ENCODE measurements at places on chromosomes 4 and X.

GRCh38 chr4:88352062-88352740 is 26.5 kb upstream of the HERC6 start:
- H3K4me3 ChIP-seq, result no peak overlapping the region
- no peaks in the 10 kb centered on the region for H3K4me1 ChIP-seq
- H3K27me3 ChIP-seq, result no peaks in the 10 kb centered on the region
- H3K27ac ChIP-seq, result no peak overlapping the region
- no peak for DNase-seq

DNA sequence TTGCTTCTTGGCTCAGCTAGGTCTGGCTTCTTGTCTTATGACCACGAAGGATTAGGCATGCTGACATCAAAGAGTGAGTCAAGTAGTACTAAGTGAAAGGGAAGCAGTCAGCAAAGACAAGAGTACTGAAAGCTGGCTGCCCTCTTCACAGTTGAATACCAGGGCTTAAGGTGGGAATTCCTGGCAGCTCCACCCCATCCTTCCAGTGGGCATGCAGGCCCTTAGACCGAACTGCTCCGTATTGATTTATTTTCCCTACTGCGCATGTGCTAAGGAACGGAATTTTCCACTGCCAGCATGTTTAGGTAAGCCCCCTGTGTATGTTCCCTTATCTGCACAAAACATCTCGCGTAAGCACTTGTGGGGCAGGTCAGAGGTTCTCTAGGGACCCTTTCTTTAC is 2320.1 kb downstream of the ARAP2 start:
- H3K4me3 ChIP-seq, result no peak overlapping the region
- DNase-seq, result no peak
- no peaks in the 10 kb centered on the region for H3K4me1 ChIP-seq
- H3K27ac ChIP-seq, result no peak overlapping the region
- no peaks in the 10 kb centered on the region for H3K27me3 ChIP-seq

GRCh38 chrX:46770817-46771163 is 11.9 kb upstream of the SLC9A7 start:
- no peaks in the 10 kb centered on the region for H3K36me3 ChIP-seq
- H3K27me3 ChIP-seq, result no peaks in the 10 kb centered on the region
- H3K4me3 ChIP-seq, result no peak overlapping the region
- no peaks in the 10 kb centered on the region for H3K4me1 ChIP-seq
- DNase-seq, result no peak

- peaks cover 54% of the 10 kb centered on the region for H3K4me1 ChIP-seq
- no peak overlapping the region for H3K4me3 ChIP-seq
- H3K36me3 ChIP-seq, result no peaks in the 10 kb centered on the region
- H3K27me3 ChIP-seq, result no peaks in the 10 kb centered on the region
- H3K27ac ChIP-seq, result peak overlapping the region; percentile 50
These were observed 32.7 kb upstream of the LIMCH1 start for GRCh38 chr4:41505161-41505661.

- no peaks in the 10 kb centered on the region for H3K36me3 ChIP-seq
- no peak overlapping the region for H3K4me3 ChIP-seq
- peaks cover 7% of the 10 kb centered on the region for H3K4me1 ChIP-seq
- no peak for DNase-seq
- H3K27me3 ChIP-seq, result no peaks in the 10 kb centered on the region
These were observed 40.4 kb downstream of the UNC5C start for GRCh38 chr4:95508421-95508820.

- no peaks in the 10 kb centered on the region for H3K4me1 ChIP-seq
- no peak overlapping the region for H3K27ac ChIP-seq
- peaks cover 2% of the 10 kb centered on the region for H3K36me3 ChIP-seq
- no peak overlapping the region for H3K4me3 ChIP-seq
- no peak for DNase-seq
These were observed 42.1 kb downstream of the NFKB1 start for GRCh38 chr4:102543030-102543928.

DNA sequence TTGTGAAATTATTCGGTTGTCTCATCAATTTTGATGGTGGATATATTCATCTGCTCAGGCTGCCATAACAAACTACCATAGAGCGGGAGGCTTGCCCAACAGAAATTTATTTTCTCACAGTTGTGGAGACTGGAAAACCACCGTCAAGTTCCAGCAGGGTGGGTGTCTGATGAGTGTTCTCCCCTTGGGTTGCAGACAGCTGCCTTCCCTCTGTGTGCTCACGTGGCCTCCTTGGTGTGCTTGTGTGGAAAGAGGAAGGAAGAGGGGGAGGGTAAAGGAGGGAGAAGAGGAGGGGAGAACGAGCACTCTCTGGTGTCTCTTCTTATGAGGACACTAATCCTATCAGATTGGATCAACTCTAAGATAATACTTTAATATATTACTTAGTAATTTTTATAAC is 123.8 kb upstream of the TEX13D start:
- no peaks in the 10 kb centered on the region for H3K4me1 ChIP-seq
- no peaks in the 10 kb centered on the region for H3K36me3 ChIP-seq
- H3K27ac ChIP-seq, result no peak overlapping the region
- no peaks in the 10 kb centered on the region for H3K27me3 ChIP-seq
- H3K4me3 ChIP-seq, result no peak overlapping the region

GRCh38 chr4:176919631-176920030 is 126.9 kb upstream of the VEGFC start:
- no peaks in the 10 kb centered on the region for H3K4me1 ChIP-seq
- H3K27ac ChIP-seq, result no peak overlapping the region
- no peaks in the 10 kb centered on the region for H3K36me3 ChIP-seq
- no peaks in the 10 kb centered on the region for H3K27me3 ChIP-seq
- H3K4me3 ChIP-seq, result no peak overlapping the region

- no peaks in the 10 kb centered on the region for H3K4me1 ChIP-seq
- H3K4me3 ChIP-seq, result no peak overlapping the region
- no peaks in the 10 kb centered on the region for H3K36me3 ChIP-seq
- H3K27ac ChIP-seq, result no peak overlapping the region
- H3K27me3 ChIP-seq, result no peaks in the 10 kb centered on the region
- DNase-seq, result no peak
These were observed 49.4 kb downstream of the LEF1 start for GRCh38 chr4:108119199-108119800.

GRCh38 chrX:100479329-100479728 is 69.3 kb upstream of the PCDH19 start:
- H3K36me3 ChIP-seq, result no peaks in the 10 kb centered on the region
- no peaks in the 10 kb centered on the region for H3K4me1 ChIP-seq
- no peaks in the 10 kb centered on the region for H3K27me3 ChIP-seq
- H3K4me3 ChIP-seq, result no peak overlapping the region
- no peak overlapping the region for H3K27ac ChIP-seq
- DNase-seq, result no peak

- no peak overlapping the region for H3K27ac ChIP-seq
- DNase-seq, result no peak
- no peaks in the 10 kb centered on the region for H3K27me3 ChIP-seq
- H3K36me3 ChIP-seq, result no peaks in the 10 kb centered on the region
- H3K4me1 ChIP-seq, result peaks cover 2% of the 10 kb centered on the region
- no peak overlapping the region for H3K4me3 ChIP-seq
These were observed 75.4 kb downstream of the LIMCH1 start for GRCh38 chr4:41613386-41613785.

DNA sequence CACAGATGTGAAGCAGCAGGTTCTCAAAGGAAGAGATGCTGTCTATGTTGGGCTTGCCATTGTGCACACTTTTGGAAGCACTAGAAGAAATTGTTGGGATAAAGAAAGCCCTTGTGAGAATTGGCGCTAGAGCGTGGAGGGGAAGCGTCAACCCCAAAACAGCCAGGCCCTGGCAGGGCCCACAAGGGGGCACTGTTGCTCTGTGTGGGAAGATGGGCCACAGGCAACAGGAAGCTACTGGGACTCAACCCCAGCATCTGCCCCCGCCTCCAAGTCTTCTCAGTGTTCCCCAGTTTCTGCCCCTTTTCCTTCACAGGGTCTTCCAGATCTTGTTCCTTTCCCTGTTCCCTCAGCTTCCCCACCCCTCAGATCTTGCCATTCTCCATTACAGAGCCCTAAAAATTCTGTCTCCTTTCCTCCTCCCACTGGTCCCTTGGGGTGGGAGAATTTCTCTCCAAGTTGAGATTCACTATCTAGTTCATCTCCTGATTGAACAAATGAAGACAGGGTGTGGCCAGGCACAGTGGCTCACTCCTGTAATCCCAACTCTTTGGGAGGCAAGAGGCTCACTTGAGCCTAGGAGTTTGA is 85.5 kb downstream of the STARD8 start:
- no peaks in the 10 kb centered on the region for H3K36me3 ChIP-seq
- no peak overlapping the region for H3K27ac ChIP-seq
- H3K4me1 ChIP-seq, result no peaks in the 10 kb centered on the region
- H3K4me3 ChIP-seq, result no peak overlapping the region

GRCh38 chrX:74178536-74178935 is 125.4 kb upstream of the ZCCHC13 start:
- DNase-seq, result no peak
- peaks cover 4% of the 10 kb centered on the region for H3K4me1 ChIP-seq

GRCh38 chrX:116277351-116278225 is 107.0 kb downstream of the AGTR2 start:
- DNase-seq, result no peak
- H3K27me3 ChIP-seq, result no peaks in the 10 kb centered on the region
- no peaks in the 10 kb centered on the region for H3K4me1 ChIP-seq

DNA sequence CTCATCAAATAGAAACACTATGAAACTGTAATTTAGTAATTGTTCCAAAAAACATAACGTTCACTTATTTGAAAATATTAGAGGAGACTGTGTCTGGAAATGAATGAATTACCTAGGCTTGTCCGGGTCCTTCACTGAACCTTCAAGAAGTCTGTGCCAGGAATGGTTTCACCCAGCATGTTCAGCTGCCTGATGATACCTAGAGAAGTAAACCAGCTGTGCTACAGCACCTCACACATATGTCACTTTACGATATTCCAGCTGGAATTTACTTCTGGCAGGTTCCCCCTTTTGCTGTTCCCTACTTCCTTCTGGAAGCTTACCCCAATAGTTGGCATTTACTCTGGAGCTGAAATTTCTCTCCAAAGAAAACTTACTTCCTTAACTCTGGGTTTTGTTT is 906.5 kb downstream of the FAT4 start:
- H3K4me1 ChIP-seq, result peaks cover 10% of the 10 kb centered on the region
- H3K27ac ChIP-seq, result no peak overlapping the region
- no peak for DNase-seq

DNA sequence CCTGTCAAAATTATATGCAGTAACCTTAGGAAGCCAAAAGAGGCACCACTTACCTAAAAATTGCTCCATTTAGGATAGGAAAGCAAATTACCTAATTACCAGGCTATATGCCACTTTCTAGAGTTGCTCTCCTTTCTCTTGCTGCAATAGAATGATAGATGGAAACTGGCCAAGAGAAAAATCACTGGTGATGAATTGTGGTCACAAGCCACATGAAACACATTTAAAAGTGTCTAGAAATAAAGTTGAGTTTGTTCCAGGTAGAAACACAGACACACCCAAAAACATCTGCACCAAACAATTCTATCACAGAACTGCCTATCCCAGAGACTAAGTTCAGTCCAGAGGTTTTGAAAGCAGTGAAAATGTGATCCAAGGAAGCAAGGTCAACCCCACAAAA is 337.7 kb downstream of the PCDH19 start:
- DNase-seq, result no peak
- H3K27ac ChIP-seq, result no peak overlapping the region
- H3K4me3 ChIP-seq, result no peak overlapping the region
- no peaks in the 10 kb centered on the region for H3K27me3 ChIP-seq
- H3K4me1 ChIP-seq, result no peaks in the 10 kb centered on the region

DNA sequence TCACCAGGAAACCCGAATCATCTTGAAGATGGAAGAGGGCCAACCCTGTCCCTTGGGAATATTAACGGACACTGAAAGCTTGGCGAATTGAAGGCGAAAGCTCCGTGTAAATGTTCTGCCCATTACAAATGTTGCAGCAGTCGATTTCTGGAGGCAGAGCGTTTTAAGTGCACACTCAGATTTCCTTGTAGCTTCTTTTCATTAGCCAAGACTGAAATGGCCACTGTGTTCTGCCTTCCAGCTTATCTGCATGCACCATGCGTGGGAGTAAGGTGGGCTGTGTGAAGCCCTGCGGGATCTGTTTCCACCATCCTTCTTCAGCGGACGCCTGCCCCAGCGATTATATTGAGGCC is 1.3 kb downstream of the SMIM20 start:
- H3K4me3 ChIP-seq, result peak overlapping the region; percentile 73
- H3K4me1 ChIP-seq, result peaks cover 16% of the 10 kb centered on the region
- no peaks in the 10 kb centered on the region for H3K27me3 ChIP-seq
- no peak for DNase-seq
- no peak overlapping the region for H3K27ac ChIP-seq
- H3K36me3 ChIP-seq, result no peaks in the 10 kb centered on the region

DNA sequence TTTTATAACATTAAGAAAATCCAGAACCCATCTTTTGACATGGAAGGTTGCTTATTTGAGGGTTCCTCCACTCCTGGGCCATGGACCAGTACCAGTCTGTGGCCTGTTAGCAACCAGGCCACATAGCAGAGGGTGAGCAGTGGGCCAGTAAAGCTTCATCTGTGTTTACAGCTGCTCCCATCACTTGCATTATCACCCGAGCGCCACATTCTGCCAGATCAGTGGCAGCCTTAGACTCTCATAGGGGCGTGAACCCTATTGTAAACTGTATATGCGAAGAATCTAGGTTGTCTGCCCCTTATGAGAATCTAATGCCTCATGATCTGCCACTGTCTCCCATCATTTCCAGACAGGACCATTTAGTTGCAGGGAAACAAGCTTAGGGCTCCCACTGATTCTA is 58.6 kb downstream of the NDST4 start:
- DNase-seq, result no peak
- H3K4me1 ChIP-seq, result no peaks in the 10 kb centered on the region

DNA sequence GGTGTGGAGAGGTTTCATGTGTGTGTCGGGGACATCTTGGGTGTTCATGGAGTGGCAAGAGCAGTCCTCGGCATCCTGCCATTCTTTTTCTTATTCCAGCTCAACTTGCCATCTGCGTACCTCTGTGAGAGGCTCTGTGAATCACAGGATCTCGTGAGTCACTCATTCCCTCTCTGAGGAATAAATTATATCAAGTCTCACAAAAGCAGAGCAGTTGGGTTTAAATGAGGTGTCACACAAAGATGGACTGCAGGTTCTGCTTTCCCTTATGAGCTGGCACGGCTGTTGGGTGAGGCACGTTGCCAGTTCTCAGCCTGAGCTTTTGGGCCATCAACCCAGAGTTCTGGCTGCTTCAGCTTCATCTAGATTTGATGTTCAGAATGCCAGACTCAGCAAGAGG is 6.8 kb upstream of the OCIAD2 start:
- no peaks in the 10 kb centered on the region for H3K4me1 ChIP-seq
- no peaks in the 10 kb centered on the region for H3K36me3 ChIP-seq
- DNase-seq, result no peak
- no peak overlapping the region for H3K27ac ChIP-seq
- H3K4me3 ChIP-seq, result no peak overlapping the region

- H3K27ac ChIP-seq, result no peak overlapping the region
- no peaks in the 10 kb centered on the region for H3K27me3 ChIP-seq
- H3K36me3 ChIP-seq, result no peaks in the 10 kb centered on the region
- H3K4me3 ChIP-seq, result no peak overlapping the region
- H3K4me1 ChIP-seq, result peaks cover 9% of the 10 kb centered on the region
These were observed 25.9 kb upstream of the GUCY1A1 start for GRCh38 chr4:155640751-155641150.

DNA sequence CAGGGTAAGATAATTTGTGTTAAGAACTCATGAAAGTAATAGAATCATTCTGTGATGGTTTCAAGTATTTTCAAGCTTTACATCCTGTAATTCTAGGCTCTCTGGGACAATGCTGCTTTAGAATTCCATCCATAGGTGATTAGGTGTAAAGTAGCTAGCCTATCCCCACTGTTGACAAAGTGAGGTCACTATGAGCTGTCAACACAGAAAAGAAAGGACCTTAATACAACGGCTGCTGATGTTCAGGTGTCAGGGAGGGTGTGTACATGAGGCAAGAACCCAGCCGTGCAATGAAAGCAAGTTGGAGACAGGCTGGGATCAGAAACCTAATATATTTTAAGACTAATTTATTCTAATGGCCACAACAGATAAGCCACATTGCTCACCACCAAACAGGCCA is 36.8 kb upstream of the SH3RF1 start:
- no peaks in the 10 kb centered on the region for H3K36me3 ChIP-seq
- H3K27me3 ChIP-seq, result no peaks in the 10 kb centered on the region
- H3K27ac ChIP-seq, result no peak overlapping the region
- no peak for DNase-seq
- H3K4me3 ChIP-seq, result no peak overlapping the region
